ENCODE measurements at places on chromosomes 2 and 18.

- no peak for DNase-seq
These were observed 130.6 kb upstream of the SKOR2 start for GRCh38 chr18:47381975-47382570.

DNA sequence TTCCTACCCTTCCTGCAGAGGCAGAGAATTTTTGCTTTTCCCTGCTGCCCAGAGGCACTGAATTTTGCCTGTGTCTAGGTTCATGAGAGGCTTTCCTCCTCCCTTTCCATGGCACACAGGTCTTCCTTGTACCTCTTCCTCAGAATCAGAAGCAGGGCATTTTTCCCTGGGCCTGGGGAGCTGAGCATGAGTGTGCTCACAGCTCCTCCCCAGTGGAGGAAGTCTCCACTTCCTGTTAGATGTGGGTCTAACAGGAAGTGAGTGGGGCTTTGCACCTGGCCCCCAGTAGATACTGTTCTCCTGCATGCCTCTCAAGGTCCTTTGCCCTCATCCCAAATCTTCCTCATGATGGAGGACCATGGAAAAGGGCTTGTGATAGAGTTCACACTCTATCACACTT lies 297.2 kb upstream of the FIGN start:
- DNase-seq, result no peak

DNA sequence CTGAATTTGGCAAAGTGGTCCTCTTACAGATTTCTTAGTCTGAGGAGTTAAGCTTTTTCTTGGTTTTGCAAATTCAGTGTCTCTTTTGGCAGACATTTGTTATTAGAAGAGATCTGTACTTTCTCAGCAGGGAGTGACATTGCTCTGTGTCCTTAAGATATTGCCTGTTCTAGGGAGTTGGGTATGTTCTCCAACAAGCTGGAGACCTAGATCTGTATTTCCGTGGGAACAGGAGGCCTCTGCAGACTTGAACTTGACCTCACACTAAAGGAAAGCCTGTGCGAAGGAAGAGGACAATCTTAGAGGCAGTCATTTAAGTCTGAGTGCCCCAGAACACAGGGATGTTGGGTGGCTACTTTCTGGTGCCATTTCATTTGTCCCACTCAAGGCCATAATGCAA lies 107.0 kb upstream of the ATP8B1 start:
- DNase-seq, result no peak

DNA sequence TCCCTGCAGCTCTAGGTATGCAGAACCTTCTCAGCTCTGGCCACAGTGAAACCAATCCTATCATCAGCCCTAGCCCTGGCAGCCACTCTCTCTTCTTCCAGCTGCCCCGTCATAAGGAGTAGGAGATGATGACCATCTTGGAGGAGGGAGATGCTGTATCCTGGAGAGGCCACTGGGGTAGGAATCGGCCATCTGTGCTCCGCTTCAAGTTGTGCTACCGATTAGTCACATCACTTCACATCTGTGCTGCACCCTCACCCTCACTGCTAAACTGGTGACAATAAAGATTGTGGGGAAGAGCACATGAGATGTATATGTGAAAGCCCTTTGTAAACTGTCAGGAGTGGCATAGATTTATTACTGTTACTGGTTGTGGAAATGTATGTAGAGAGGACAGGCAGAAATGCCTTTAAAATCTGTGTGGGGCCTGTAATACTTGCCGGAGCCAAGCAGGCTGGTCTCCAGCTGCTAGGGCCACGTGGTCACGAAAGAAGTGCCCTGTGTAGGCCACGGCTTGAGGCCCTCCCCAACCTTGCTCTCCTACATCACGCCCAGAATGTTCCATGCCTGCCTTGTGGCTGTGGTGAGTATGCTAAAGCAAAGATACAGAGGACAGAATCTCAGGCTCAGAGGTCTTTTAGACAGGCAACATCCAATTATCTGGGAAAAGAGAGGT lies 236.8 kb downstream of the CLIP4 start:
- DNase-seq, result no peak

GRCh38 chr2:219551441-219552381 lies 7.9 kb downstream of the TMEM198 start:
- no peak for DNase-seq

GRCh38 chr2:49719241-49719640 lies 564.9 kb upstream of the FSHR start:
- no peak for DNase-seq

- no peak for DNase-seq
These were observed 24.3 kb downstream of the SMAD7 start for GRCh38 chr18:48926420-48926857.

GRCh38 chr2:106160786-106161261 lies 33.3 kb downstream of the UXS1 start:
- peak; percentile 25 for DNase-seq

DNA sequence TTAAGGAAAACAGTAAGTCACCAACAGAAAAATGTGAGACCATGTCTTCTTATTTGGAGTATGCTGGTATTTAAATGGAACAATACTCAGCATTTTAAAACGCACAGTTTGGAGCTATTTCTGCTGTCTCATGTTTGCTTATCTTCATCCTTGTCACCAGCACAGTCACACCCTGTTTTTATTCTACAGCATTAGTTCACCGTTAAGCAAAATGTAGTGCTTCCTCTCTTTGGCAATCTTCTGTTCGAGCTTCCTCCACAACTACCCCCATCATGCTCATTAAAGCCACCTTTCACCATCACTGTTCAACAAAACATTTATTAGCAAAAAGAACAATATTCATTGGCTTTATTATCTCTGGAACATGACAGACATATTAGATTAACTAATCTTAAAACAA lies 64.0 kb downstream of the SLC40A1 start:
- DNase-seq, result no peak

DNA sequence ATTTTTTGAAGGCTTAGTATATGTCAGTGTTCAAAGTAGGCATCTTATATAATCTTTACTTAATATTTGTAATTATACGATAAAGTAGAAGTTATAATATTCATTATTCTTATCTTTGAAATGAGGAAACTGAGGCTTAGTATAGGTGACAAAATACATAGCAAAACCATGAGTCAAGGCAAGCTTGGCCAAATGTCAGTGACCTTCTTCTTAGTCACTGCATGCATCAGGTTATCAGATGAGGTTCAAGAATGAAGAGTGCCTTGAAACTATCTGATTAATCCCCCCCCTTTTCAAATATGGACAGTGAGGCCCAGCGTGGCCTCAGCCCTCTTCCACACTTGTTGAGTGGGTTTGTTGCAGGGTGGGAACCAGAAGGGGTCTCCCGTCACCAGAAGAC lies 59.3 kb downstream of the PMAIP1 start:
- no peak for DNase-seq

DNA sequence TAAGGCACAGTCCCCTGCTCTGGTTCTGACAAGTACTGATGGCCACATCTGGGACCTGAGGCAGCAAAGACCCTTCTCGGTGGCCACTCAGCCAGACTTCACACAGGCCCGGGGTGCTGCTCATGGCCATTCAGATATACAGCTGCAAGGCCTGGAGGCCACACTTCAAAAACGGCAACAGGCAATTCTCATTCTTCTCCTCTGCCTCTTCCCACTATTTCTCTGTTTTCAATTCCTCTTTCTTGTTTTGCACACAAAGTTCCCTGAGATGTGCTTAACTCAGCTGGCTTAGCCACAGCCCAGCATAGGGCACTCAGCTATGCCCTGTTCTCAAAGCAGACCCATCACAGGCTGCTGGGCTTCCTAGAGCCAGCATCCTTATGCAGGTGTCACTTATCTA lies 29.9 kb downstream of the PTPN18 start:
- no peak for DNase-seq

DNA sequence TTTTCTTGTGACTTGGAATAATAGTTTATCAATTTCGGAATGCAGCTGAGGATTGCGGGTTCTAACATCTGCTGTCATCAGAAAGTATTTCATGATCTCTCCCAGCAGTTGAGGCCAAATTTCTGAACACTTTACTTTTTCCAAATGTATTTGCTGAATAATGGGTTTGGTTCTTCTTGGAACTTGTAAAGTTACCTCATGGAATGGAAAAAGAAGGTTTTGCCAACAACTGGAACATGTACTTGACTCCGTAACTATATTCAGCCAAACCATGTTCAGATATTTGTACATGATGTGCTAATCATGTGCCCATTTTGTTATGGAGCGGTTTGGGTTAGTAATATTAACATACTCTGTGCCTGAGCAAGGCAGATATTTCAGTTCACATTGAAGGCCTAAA lies 119.6 kb downstream of the LCLAT1 start:
- no peak for DNase-seq

- DNase-seq, result no peak
These were observed 27.1 kb downstream of the NCK2 start for GRCh38 chr2:105771836-105772235.

- no peak for DNase-seq
These were observed 1167.5 kb upstream of the ACVR2A start for GRCh38 chr2:146677280-146677679.

DNA sequence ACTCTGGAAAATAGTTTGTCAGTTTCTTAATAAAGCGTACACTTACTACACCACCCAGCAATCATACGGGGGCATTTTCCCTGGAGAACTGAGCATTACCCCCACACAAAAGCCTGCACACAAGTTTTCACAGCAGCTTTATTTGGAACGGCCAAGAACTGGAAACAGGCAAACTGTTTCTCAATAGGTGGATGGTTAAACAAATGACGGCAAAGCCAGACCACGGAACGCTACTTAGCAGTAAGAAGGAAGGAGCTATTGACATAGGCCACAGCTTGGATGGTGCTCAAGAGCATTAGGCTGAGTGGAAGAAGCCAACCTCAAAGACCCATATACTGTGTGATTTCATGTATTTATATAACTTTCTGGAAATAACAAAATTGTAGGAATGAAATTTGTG lies 9.0 kb downstream of the MALL start:
- no peak for DNase-seq

DNA sequence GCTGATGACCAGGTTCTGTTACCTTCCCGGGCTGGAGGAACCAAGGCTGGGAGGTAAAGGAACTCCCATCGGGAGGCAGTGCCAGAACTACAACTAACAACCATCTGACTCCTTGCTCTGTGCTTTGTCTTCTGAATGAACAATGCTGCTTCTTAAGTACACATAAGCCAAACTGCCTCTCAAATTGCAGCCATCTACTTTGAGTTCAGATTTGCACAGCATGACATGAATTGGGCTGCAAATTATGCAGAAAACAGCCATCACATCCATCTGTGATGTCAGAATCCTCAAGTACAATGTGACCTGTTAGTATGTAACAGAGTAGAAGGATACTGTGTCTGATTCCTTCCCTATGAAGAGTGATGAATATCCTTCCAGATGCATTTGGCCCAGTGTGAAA lies 290.6 kb downstream of the ZNF521 start:
- no peak for DNase-seq

- DNase-seq, result no peak
These were observed 37.5 kb downstream of the FASTKD2 start for GRCh38 chr2:206802654-206803514.

DNA sequence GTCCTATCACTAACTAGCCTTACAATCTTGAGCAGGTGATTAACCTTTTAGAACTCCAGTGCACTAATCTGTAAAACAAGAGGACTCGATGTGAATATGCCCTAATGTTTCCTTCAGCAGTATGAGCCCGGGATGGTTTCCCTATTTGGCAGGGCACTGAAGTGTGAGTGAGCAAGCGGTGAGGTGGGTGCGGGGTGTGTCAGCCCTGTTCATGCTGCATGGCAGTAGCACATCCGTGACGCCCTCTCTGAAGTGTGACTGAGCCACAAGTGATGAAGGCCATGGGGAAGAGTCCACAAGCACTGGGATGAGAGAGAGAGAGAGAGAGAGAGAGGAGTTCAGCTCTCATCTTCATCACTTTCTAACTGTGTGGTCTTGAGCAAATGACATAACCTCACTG lies 168.7 kb downstream of the SETBP1 start:
- DNase-seq, result no peak

GRCh38 chr2:50133766-50134165 lies 898.2 kb downstream of the NRXN1 start:
- DNase-seq, result no peak

- no peak for DNase-seq
These were observed 67.7 kb downstream of the SLC40A1 start for GRCh38 chr2:189512879-189513278.

DNA sequence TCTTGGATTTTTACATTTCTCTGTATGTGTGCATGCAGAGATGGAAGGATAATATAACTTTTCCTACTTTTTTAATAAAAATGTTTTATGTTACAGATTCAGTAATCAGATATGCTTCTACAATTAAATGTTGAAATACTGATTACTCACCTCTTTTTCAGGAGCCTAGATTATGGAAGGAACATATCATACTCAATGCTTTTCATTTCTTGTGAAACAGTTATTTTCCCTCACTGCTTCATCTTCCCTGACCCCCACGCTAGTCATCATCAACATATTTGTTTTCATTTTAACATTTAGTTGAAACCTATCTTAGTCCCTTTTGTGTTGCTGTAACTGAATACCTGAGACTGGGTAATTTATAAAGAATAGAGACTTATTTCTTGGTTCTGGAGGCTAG lies 190.7 kb downstream of the WDR7 start:
- DNase-seq, result no peak

DNA sequence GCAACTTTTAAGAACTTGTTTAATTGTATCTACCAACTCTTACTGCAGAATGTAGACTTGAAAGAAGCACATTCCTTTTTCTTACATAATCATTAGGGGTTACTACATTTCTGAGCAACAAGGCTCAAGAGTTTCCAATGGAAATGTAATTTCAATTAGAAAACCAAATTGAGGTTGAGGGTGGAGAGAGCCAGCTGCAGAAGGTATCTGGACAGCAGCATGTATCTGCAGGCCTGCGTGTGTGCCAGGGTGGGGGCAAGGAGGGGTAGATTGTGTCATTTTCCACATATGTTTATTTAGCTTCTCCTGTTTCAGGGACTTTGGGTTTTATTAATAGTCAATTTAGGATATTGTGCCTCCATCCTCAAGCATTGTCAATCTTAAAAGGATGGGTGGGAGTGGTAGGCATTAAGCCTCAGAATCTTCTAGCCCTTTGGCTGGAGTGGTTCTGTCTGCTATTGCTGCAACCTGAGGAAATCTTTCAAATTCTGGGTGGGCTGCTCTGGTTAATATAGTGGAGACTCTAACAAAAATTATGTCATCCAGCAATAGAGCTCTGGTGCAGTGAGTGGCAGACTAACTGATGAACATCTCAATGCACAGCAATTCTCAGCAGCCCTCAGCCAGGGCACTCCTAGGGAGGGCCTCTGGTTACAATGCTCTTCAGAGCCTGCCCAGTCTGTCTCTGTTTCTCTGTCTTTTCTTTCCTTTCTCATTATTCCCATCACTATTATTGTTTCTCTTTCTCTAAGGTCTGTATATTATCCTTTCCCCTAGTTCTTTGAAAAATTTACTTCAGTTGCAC lies 151.4 kb downstream of the RPIA start:
- no peak for DNase-seq

DNA sequence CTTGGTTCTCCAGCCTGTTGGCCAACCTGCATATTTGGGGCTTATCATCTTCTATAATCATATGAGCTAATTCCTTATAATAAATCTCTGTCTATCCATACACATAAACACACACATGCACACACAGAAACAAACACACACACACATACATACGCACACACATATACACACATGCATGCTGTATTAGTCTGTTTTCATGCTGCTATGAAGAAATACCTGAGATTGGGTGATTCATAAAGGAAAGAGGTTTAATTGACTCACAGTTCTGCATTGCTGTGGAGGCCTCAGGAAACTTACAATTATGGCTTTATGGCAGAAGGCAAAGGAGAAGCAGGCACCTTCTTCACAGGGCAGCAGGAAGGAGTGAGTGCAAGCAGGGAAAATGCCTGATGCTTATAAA lies 707.4 kb upstream of the CDH2 start:
- no peak for DNase-seq

Measured in T-helper 22 cell (primary cell).